ENCODE measurements at places on chromosomes 4 and X. TPM values are rescaled to one million over a fixed set of nuclear protein-coding genes. Genes with fewer than 3 reads are reported as not detected.

Gene NCBP2L
- not detected for total RNA-seq

Gene SPANXD
- total RNA-seq: 210 TPM

Gene STOX2
- total RNA-seq: under 0.01 TPM

Gene H2AZ1
- 866 TPM for total RNA-seq

Gene UGT8
- total RNA-seq: 0.39 TPM

Gene TMEM271
- not detected for total RNA-seq

Gene AKAP4
- total RNA-seq: not detected

Gene PNMA6A
- total RNA-seq: not detected

Gene DUX4
- not detected for total RNA-seq

Gene ZCCHC18
- total RNA-seq: 1.7 TPM

Gene P2RY8
- not detected for total RNA-seq

Gene GPC3
- not detected for total RNA-seq

Gene SMIM10L2A
- 0.07 TPM for total RNA-seq

Gene MEPE
- total RNA-seq: 0.07 TPM

Gene MFAP3L
- 0.10 TPM for total RNA-seq

Gene PPARGC1A
- 3.6 TPM for total RNA-seq
